ENCODE measurements at places on chromosomes 11 and 22.

DNA sequence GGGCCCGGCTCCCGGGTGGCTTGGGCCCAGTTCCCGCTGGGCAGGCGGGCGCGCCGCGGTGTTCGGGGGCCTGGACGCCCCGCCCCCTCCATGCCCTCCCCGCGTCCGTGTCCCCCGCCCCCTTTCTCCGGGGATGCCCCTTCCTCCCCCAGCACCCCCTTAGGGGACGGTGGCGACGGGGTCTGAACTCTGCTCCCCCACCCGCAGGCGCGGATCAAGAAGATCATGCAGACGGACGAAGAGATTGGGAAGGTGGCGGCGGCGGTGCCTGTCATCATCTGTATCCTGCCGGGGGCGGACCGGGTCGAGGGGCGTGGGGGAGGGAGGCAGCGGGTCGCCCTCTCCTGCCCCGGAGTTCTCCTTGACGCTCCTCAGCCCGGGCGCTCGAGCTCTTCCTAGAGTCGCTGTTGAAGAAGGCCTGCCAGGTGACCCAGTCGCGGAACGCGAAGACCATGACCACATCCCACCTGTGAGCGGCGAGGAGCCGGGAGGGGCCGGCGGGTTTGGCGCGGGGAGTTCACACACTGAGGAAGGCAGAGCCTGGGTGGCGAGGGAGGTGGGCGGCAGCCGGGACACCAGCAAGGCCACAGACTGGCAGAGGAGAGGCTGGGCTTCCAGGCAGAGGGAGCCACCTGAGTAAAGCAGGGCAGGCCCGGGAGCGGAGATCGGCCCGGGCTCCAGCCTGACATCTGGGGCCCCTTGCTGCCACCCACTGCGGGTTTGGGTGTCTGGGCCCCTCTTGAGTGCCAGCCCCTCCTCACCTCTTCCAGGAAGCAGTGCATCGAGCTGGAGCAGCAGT lies 546 bp downstream of the DRAP1 start:
- DNase-seq, result no peak

DNA sequence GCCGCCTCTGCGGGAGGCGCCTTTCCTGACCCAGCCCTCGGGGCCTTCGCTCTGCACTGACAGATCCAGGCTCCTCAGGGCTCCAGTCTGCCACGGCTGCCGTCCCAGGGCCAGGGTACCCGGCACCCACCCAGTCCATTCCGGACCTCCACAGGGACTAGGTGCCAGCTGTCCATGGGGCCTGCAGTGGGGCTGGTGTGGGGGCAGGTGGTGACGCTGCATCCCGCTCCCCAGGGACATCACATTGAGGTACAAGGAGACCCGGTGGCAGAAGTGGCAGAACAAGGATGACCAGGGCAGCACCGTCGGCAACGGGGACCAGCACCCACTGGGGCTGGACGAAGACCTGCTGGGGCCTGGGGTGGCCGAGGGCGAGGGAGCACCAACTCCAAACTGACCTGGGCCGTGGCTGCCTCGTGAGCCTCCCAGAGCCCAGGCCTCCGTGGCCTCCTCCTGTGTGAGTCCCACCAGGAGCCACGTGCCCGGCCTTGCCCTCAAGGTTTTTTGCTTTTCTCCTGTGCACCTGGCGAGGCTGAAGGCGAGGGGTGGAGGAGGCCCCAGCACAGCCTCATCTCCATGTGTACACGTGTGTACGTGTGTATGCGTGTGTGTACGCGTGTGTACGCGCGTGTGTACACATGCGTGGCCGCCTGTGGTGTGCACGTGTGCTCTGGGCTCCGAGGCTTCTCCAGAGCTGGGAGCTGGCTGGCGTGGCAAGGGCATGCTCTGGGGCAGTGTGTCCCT lies 16.7 kb downstream of the RNH1 start:
- DNase-seq, result no peak

GRCh38 chr11:11569936-11570491 lies 51.8 kb downstream of the GALNT18 start:
- DNase-seq, result no peak

- no peak for DNase-seq
Observed at GRCh38 chr11:59199546-59200422, 12.9 kb downstream of the MPEG1 start.

Data from Caki2 (cell line).